Effector memory CD8-positive, alpha-beta T cell (primary cell): ENCODE measurements at places on chromosomes 7 and 10.

GRCh38 chr7:143237366-143237765, 15.5 kb downstream of the TAS2R40 start:
- DNase-seq, result no peak
- H3K27me3 ChIP-seq, result peaks cover 24% of the 10 kb centered on the region
- H3K36me3 ChIP-seq, result no peaks in the 10 kb centered on the region
- H3K27ac ChIP-seq, result no peak overlapping the region
- H3K4me3 ChIP-seq, result no peak overlapping the region
- no peaks in the 10 kb centered on the region for H3K4me1 ChIP-seq

DNA sequence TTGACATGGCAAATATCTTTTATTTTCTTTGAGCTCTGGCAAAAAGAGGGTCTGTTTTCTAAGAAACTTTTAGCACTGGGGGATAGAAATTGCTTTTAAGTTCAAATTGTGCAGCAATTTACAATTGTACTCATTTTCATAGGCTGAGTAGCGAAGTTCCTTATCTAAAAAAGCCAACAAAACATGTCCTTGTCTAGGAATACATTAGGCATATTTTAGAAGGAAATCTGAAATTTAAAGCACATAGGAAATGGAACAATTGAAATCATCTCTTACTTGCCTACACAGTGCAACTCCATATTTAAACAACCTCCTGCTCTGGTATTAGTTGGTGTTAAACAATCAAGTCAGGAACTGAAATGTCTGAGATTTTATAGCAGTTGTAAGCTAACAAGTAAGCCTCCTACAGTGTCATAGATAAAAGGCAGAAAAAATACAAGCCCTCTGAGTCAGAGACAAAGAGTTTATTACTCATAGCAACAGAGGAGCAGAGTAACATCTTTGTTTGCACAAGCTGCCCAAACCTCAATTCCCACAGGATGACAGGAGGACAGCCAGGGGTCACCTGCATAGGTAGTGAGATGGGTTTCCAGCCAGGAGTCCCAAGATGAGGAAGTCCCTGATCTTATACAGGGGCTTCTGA, 280.2 kb upstream of the HGF start:
- DNase-seq, result no peak
- H3K36me3 ChIP-seq, result no peaks in the 10 kb centered on the region
- H3K4me3 ChIP-seq, result no peak overlapping the region
- no peak overlapping the region for H3K27ac ChIP-seq
- no peaks in the 10 kb centered on the region for H3K27me3 ChIP-seq

DNA sequence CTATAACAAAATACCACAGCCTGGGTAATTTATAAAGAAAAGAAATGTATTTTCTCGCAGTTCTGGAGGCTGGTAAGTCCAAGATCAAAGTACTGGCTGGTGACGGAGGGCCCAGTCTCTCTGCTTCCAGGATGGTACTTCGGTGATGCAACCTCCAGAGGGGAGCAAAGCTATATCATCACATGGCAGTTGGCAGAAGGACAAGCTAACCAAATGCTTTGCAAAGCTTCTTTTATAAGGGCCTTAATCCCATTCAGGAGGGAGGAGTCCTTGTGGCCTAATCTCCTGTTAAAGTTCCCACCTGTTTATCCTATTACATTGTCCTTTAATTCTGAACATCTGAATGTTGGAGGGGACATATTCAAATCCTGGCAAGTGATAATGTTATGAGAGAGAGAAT, 134.1 kb upstream of the SP4 start:
- no peak for DNase-seq
- no peaks in the 10 kb centered on the region for H3K36me3 ChIP-seq
- H3K27ac ChIP-seq, result no peak overlapping the region
- H3K4me1 ChIP-seq, result no peaks in the 10 kb centered on the region

DNA sequence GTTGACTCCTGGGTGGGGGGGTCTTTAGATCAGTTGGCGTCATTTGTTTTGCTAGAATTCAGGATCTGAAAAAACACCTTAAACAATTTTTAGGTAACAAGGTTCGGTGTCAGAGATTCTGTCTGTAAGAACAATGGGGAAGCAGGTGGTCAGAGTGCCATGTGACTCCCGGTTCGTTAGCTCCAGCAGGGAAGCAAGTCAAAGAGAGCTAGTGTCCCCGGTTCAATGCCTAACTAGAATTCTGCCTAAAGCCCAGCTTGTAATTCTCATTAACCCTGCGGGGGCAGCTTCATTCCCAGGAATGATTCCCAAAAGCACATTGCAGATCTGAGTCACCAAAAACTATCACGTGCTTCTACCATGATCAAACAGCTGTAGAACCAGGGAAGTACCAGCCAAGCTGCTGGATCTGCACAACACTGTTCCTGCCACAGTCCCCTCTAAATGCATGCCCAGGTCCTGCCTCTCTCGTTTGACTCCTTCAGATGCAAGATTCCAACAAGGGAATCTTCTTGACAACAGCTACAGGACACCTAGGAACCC, 664.3 kb upstream of the CELF2 start:
- H3K27ac ChIP-seq, result no peak overlapping the region
- no peaks in the 10 kb centered on the region for H3K4me1 ChIP-seq
- no peaks in the 10 kb centered on the region for H3K36me3 ChIP-seq
- no peak overlapping the region for H3K4me3 ChIP-seq
- DNase-seq, result no peak
- no peaks in the 10 kb centered on the region for H3K27me3 ChIP-seq

DNA sequence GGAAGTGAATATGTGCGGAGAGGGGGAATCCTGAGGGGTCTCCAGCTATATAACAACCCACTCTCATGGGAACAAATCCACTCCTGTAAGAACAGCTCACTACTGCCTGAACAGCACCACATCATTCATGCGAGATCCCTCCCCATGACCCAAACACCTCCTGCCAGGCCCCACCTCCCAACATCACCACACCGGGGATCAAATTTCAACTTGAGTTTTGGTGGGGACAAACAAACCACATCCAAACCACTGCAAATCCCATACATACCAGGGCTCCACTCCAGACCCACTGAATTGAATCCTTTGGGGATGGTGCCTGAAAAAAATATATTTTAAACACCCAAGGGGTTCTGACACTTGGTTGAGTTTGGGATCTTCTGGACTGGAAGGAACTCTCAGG, 181.5 kb upstream of the PLXNA4 start:
- no peak for DNase-seq
- H3K4me1 ChIP-seq, result no peaks in the 10 kb centered on the region
- no peak overlapping the region for H3K27ac ChIP-seq
- H3K36me3 ChIP-seq, result no peaks in the 10 kb centered on the region

- H3K4me3 ChIP-seq, result no peak overlapping the region
- H3K4me1 ChIP-seq, result no peaks in the 10 kb centered on the region
- H3K27me3 ChIP-seq, result no peaks in the 10 kb centered on the region
- H3K27ac ChIP-seq, result no peak overlapping the region
Measured at GRCh38 chr7:46490406-46490805, 569.3 kb upstream of the IGFBP3 start.

GRCh38 chr7:51020944-51021343, 238.2 kb upstream of the GRB10 start:
- no peaks in the 10 kb centered on the region for H3K27me3 ChIP-seq
- no peak overlapping the region for H3K4me3 ChIP-seq
- H3K27ac ChIP-seq, result no peak overlapping the region
- no peaks in the 10 kb centered on the region for H3K36me3 ChIP-seq
- no peak for DNase-seq
- H3K4me1 ChIP-seq, result peaks cover 4% of the 10 kb centered on the region

GRCh38 chr10:72794260-72794659, 99.3 kb upstream of the OIT3 start:
- DNase-seq, result no peak
- H3K4me1 ChIP-seq, result peaks cover 7% of the 10 kb centered on the region
- no peaks in the 10 kb centered on the region for H3K27me3 ChIP-seq
- H3K36me3 ChIP-seq, result no peaks in the 10 kb centered on the region

GRCh38 chr10:119700321-119700954, 25.4 kb upstream of the INPP5F start:
- peaks cover 8% of the 10 kb centered on the region for H3K36me3 ChIP-seq
- H3K4me3 ChIP-seq, result no peak overlapping the region
- H3K27me3 ChIP-seq, result peaks cover 44% of the 10 kb centered on the region
- DNase-seq, result no peak
- peaks cover 14% of the 10 kb centered on the region for H3K4me1 ChIP-seq

DNA sequence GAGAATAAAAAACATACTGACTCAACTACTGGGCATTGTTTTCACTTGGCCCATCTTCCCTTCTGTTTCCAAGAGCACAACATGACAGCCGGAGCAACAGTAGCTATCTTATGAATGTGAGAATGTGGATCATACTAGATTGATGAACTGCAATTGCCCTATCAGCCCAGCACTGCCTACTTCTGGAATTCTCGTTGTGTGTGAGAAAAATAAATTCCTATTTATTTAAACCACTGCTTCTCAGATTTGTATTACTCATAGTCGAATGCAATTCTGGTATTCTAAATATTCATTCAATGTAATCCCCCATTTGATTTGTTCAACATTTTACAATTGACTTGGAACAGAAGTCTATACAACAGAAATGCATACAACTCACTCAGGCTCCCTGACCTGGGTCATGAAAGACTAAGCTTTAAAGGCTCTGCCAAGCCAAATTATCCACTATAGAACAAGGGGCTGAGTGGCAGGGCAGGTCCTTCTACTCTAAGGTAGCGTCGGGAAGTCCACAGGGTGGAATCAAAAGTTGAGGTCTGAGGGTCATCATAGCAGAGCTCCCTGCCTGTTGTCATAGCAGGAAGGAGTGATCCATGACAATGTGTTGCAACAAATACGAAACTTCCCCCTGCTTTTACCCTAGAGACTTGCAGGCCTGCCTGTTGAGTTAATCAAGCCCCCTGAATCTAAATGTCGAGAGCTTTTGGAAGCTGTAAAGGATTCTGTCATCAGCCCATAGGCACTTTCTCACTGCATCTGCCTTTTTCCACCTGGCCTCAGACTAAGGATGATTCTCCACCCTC, 12.4 kb upstream of the JAZF1 start:
- no peak overlapping the region for H3K27ac ChIP-seq
- H3K4me1 ChIP-seq, result peaks cover 44% of the 10 kb centered on the region
- H3K36me3 ChIP-seq, result peaks cover 5% of the 10 kb centered on the region
- no peak for DNase-seq
- H3K27me3 ChIP-seq, result no peaks in the 10 kb centered on the region

DNA sequence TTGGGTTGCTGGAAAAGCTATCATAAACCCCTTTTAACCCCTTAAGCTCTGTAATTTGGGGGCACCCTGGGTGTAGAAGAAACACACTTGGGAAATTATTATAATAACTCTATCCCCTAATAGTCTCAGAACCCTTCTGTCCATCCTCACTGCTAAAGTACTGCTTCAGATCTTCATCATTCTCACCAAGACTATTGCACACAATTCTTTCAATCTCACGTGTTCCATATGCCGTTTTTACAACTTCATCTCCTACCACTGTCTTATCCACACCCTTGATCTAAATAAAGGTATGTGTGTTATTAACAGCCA, 15.8 kb downstream of the ANKRD22 start:
- H3K27ac ChIP-seq, result no peak overlapping the region
- no peaks in the 10 kb centered on the region for H3K27me3 ChIP-seq
- DNase-seq, result no peak
- H3K36me3 ChIP-seq, result no peaks in the 10 kb centered on the region
- H3K4me3 ChIP-seq, result no peak overlapping the region
- H3K4me1 ChIP-seq, result peaks cover 15% of the 10 kb centered on the region

DNA sequence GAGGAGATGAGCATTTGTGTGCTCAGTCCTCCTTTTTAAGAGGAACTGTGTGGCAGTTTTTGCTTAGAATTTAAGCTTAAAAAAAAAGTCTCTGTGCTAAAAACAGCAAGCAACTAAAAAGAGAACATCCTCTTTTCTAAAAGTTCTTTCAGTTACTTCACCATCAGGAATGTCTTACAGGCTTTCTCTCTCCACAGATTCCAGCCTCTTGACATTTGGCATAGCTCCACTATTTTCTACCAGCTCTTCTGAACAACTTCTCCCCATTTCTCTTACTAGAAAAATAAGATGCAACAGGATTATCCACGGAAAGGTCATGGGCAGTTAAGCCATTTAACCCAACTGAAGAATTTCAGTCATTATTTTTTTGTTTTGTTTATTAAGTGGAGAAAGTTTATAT, 13.2 kb downstream of the PCLO start:
- no peaks in the 10 kb centered on the region for H3K27me3 ChIP-seq
- H3K27ac ChIP-seq, result no peak overlapping the region
- no peaks in the 10 kb centered on the region for H3K4me1 ChIP-seq
- no peak for DNase-seq
- no peaks in the 10 kb centered on the region for H3K36me3 ChIP-seq

- peaks cover 14% of the 10 kb centered on the region for H3K27me3 ChIP-seq
- no peaks in the 10 kb centered on the region for H3K4me1 ChIP-seq
- no peak for DNase-seq
- H3K4me3 ChIP-seq, result no peak overlapping the region
- no peaks in the 10 kb centered on the region for H3K36me3 ChIP-seq
Measured at GRCh38 chr7:36047091-36047658, 105.9 kb upstream of the EEPD1 start.

DNA sequence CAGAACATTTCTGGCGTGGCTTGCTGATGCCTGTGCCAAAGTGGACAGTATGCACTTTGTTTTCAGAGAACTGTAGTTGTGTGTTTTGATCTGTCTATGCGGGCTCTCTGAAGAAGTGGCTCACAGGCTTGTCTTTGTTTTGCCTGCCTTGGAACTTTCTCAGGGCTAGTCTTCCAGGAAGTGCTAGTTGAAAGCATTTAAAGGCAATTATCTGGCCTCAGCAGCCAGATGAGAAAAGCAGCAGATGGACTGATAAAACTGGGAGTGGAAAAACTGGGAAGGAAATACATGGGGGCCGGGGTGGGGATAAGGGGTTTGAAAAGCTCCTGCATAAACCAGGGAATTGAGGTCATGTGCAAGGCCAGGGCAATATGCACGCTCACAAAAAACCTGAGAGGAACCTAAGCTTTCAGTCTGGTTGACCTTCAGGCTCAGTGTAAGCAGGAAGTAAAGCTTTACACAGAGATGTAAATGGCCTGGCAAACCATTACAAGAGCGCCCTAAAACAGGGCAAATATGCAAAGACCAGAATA, 94.5 kb downstream of the ZNF33B start:
- no peaks in the 10 kb centered on the region for H3K27me3 ChIP-seq
- H3K27ac ChIP-seq, result no peak overlapping the region
- no peak for DNase-seq
- peaks cover 25% of the 10 kb centered on the region for H3K4me1 ChIP-seq
- H3K4me3 ChIP-seq, result no peak overlapping the region

GRCh38 chr7:55194522-55194921, 170.6 kb upstream of the LANCL2 start:
- peaks cover 39% of the 10 kb centered on the region for H3K27me3 ChIP-seq
- no peak overlapping the region for H3K4me3 ChIP-seq
- H3K36me3 ChIP-seq, result no peaks in the 10 kb centered on the region
- no peak for DNase-seq
- H3K4me1 ChIP-seq, result peaks cover 1% of the 10 kb centered on the region

DNA sequence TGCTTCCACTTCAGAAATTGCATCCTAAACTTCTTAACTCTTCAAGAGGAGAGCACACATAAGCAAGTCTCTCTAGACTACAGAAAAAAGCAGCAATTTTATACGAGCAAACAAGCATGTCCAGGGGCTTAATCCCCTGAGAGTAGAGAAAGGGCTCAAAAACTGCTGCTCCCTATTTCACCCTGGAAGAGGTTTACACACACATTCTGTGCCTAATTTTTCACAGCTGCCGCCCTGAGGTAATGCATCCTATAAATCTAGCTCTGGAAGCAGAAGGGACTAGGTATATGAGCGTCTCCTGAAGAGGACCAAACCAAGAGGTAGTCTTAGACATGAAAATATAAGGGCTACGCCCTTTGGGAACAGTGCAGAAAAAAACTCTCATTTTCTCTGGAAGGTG, 73.1 kb downstream of the CRPPA start:
- H3K27ac ChIP-seq, result no peak overlapping the region
- no peak overlapping the region for H3K4me3 ChIP-seq
- H3K4me1 ChIP-seq, result peaks cover 30% of the 10 kb centered on the region
- no peaks in the 10 kb centered on the region for H3K27me3 ChIP-seq
- peaks cover 6% of the 10 kb centered on the region for H3K36me3 ChIP-seq

- H3K27me3 ChIP-seq, result no peaks in the 10 kb centered on the region
- no peak for DNase-seq
- no peak overlapping the region for H3K4me3 ChIP-seq
- H3K27ac ChIP-seq, result no peak overlapping the region
- H3K36me3 ChIP-seq, result peaks cover 2% of the 10 kb centered on the region
Measured at GRCh38 chr10:52121688-52122087, 192.4 kb upstream of the DKK1 start.
